ENCODE measurements at places on chromosomes 7 and 10. TPM values are rescaled to one million over a fixed set of nuclear protein-coding genes. Genes with fewer than 3 reads are reported as not detected.

- DNase-seq, result no peak
Measured at GRCh38 chr7:2559283-2559950, 638 bp downstream of the IQCE start.

GRCh38 chr10:100534726-100535125, 1.0 kb upstream of the HIF1AN start:
- DNase-seq, result no peak

DNA sequence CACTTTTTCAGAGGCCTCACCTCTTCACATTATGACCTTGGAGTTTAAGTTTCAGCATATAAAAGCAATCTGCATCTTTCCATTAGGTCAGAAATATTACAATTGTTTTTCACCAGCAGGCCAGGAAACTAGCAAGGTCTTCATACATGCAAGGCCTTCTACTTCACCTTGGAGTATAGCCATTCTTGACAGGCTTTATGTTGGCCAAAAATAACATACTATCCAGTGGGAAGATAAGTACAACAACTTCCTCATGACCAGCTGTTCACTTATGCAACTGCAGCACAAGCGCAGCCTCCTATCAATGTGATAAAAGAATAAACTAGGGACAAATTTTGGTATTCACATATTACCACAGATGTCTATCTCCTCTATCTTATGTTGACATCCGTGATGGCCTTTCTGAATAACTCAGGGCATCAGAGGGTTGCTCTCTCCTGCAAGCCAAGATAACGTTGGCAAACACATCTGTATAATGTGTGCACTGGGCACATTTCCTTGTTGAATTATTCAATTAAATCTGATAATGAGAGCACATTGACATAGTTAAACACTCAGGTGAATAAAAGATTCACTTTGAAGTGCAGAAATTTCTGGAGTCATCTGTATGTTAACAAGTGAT, 239.8 kb downstream of the FZD1 start:
- no peak for DNase-seq

GRCh38 chr7:127751062-127751461, 99.1 kb downstream of the SND1 start:
- DNase-seq, result peak; percentile 8

DNA sequence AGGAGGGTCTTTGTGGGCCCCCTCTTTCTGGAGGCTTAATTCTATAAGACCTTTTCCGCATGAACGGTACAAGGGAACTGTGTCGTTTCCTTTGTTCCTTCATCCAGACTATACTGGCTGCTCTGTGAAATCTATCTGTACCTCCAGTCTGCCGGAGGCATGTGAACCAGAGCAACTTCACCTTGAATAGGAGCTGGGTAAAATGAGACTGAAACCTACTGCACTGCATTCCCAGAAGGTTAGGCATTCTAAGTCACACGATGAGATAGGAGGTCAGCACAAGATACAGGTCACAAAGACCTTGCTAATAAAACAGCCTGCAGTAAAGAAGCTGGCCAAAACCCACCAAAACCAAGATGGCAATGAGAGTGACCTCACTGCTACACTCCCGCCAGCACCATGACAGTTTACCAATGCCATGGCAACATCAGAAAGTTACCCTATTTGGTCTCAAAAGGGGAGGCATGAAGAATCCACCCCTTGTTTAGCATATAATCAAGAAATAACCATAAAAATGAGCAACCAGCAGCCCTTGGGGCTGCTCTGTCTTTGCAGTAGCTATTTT, 36.8 kb upstream of the INPP5F start:
- DNase-seq, result no peak

DNA sequence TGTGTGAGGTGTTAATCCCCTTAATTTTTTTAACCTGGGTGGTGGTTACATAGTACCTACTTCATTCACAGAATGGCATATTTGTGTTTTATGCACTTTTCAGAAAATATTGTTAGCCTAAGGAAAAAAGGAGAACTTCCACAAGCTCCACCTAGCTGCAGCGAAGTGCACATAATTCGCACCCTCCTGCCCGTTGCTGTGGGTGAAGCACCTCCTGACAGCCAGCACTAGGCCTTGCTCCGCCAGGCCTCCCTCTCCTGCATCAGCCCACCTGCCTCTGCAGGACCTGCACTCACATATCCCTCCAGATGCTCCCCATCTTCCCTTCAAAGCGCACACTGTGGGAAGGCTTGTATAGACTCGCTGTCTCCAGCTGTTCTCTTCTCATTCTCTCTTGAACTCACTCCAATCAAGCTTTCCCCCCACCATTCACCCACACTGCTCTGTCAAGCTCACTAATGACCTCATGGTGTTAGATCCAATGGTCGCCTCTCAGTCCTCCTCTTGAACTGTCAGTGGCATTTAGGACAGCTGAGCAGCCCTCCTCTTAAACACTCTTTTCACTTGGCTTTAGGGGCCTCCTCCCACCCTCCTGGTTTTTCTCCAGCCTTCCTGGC, 20.7 kb upstream of the GRID1 start:
- DNase-seq, result no peak

DNA sequence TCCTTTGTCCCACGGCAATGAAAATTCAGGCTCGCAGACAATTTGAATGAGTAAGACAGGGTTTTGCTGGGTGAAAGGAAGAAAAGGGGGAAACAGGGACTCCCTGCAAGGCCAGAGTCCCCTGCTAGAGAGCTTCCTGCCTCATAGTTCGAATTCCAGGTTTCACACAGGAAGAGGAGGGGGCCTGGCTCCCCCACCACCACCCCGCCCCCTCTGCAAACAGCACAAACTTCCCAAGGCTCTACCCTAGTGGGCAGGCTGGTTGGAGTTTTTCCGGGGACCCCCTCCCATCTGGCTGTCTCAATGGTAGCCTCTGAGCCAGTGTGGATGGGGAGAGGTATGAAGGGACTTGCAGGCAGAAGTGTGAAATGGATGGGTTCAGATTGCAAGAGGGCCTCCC, 57.4 kb upstream of the NEBL start:
- DNase-seq, result no peak

- DNase-seq, result no peak
Measured at GRCh38 chr10:119131512-119132240, 27.8 kb downstream of the DENND10 start.

DNA sequence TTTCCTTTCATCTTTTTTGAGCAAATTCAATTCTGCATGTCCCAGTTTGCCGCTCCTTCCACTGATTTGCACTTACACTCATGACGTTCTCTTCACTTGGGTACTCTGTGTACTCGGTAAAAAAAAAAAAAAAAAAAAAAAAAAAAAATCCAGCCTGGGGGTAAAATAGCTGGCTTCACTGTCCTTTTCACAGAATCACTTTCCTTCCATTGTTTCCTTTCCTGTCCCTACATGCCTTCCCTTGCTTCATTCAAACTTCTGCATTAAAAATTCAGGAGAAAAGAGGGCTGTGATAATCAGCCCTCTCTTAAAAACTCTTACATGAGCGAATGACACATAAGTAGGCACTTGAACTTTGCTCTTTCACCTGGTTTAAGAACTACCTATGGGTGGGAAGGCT, 8.7 kb downstream of the ANKRD1 start:
- DNase-seq, result no peak

GRCh38 chr10:125209591-125210355, 49.4 kb upstream of the CTBP2 start:
- DNase-seq, result peak; percentile 5

DNA sequence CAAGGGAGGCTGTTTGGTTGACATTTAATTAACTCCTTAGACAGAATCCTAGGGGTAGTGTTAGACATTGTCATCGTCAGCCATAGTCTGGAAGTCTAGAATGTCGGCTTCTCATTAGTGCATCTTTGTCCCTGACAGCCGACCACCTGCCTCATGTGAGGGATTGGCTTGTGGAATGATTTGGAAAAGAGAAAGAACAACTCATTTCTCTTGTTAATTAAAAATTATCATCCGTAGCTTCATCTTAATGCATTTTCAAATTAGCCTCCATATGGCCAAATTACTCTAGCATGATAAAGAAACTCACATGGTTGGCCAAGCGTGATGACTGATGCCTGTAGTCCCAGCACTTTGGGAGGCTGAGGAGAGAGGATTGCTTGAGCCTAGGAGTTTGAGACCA, 97.7 kb upstream of the PARD3 start:
- DNase-seq, result no peak

DNA sequence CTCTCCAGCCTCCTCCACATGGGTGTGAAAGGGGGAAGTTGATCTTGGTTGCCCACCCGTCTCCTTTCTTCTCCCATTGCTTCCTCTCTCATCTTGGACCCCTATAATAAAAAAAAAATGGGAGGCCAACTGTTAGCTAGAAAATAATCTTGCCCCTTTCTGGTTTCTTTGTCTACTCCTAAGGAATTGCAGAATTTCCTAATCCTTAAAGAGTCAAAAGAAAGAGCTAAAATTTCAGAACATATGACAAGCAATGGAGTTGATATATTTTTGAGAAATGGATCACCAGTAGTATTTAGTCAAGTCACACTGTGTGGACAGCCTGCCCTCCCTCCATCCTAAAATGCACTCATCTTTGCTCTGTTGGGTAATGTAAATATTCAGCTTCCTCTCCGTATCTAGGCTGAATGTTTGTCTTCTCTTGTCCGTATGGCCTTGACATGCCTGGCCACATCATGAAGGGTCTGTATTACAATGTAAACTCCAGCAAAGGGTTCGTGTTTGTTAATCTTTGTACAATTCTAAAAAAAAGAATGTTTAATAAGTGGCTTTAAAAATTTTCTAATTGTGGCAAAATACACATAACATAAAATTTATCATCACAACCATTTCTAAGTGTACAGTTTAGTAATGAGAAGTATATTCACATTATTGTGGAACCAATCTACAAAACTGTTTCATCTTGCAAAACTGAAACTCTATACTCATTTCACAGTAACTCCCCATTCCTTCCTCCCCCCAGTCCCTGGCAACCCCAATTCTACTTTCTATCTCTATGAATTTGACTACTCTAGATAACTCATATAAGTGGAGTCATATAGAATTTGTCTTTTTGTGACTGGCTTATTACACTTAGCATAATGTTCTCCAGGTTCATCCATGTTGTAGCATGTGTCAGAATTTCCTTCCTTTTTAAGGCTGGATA, 71.5 kb downstream of the ZNF92 start:
- no peak for DNase-seq

- DNase-seq, result no peak
Measured at GRCh38 chr7:145434811-145435210, 599.0 kb upstream of the TPK1 start.

- no peak for DNase-seq
Measured at GRCh38 chr10:24899571-24899970, 52.8 kb downstream of the PRTFDC1 start.

DNA sequence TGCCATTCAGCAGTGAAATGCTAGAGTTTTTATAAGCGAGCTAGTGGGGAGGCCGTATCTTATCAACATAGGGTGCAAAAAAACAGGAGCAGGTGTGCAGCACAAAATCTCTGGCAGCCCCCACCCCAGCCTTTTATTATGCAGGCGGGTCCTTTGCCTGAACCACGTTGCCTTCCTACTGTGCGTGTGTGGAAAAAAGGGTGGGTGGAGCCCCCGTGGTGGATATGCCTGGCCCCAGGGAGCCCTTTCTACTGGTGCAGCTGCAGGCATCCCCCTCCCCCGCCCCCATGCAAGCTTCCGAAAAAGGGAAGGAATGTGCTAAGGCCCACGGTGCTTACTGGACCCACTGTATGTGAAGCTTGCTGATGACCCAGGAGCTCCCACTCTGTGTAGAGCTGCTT, 175.9 kb downstream of the USP6NL start:
- no peak for DNase-seq

DNA sequence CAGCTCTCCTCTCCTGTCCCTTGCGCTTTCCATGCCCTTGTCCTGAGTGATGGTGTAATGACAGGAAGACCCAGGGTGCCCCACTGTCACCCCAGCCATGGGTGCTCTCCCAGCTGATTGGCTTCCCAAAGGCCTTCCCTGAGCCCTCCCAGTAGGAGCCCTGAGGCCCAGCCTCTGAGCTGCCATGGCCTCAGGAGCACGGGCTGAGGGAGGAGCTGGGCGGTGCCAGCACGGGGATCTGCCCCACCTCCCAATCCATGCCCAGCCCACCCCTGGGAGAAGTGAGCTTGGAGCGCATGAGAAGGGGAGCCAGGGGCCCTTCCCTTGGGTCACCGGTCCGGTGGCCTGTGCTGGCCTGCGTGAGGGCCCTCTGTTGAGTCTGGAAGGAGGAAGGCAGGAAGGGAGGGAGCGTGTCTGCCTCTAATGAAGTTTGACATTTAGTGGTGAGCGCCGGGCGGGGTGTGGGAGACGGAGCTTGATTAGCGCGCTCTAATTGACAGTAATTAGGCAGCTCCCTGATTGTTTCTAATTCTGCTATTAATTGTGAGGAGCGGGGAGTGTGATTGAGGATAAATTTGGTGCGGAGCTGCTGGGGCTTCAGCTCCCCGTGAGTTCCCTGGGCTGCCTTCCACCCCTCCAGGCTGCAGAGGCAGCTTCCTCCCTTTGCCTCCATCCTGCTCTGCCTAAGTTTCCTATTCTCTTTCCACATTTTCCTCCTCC, 28.3 kb downstream of the GBX1 start:
- no peak for DNase-seq

- DNase-seq, result no peak
Measured at GRCh38 chr7:66016131-66016461, 34.1 kb upstream of the GUSB start.

GRCh38 chr7:43652364-43652763, 69.5 kb downstream of the STK17A start:
- no peak for DNase-seq

DNA sequence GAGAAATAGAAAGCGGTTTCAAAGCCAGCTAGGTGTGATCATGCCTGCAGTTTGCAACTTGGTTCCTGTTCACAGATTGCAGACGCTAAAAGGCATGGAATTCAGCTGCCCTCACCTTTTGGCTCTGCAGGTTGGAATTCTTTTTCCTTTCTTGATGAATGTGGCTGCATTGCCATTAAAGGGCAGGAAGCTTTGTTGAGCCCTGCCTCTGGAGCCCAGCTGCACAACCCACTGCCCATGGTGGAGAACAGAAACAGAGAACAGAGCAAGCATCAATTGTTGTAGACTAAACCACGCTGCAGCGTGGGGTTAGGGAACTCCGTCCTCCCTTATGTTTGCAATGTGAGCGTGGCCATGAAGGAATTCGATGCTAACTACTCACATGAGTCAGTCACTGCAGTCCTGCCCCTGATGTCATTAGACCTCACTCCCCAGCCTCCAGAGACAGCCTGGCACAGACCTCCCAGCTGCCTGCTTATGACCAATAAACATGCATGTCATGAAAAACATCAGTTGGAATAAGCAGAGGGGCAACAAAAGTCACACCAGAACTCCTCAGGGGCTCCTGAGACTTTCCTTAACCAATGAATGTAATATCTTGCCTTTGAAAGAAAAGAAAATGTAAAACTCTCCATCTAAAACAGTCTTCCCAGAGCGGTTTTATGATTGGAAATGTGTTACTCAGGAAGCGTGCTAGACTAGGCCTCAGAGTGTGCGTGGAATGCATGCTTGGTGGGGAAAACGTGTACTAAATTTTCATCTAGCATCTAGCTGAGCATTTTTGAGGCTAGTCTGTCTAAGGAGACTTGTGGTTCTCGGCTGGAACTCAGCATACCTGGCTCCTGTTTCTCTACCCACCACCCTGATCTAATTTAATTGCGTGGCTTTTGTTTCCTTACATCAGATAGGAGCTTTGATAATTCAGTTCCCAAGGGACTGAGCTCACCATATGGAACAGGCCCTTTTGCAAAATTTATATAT, 232.2 kb downstream of the KIAA1217 start:
- DNase-seq, result no peak

Gene CPA4
- polyA plus RNA-seq, result 0.39 TPM

Gene FXYD4
- polyA plus RNA-seq, result not detected

Gene LIPK
- not detected for polyA plus RNA-seq

Gene ZNF107
- 11.2 TPM for polyA plus RNA-seq

Gene SORCS3
- polyA plus RNA-seq, result 0.07 TPM

Gene HTR7
- 0.23 TPM for polyA plus RNA-seq

Gene CPA1
- polyA plus RNA-seq, result 0.88 TPM

Gene TMEM26
- 6.6 TPM for polyA plus RNA-seq

Gene STAG3
- 21.0 TPM for polyA plus RNA-seq

All from left lung (tissue), 14 donors.